ENCODE measurements at places on chromosomes 4 and X.
A peak's percentile ranks its signal among the peaks of the same experiment; 100 is the strongest.

- peak; percentile 74 for DNase-seq
These were observed 131.0 kb downstream of the DCLK2 start for GRCh38 chr4:150209140-150209829.

- DNase-seq, result no peak
These were observed 77.0 kb downstream of the ZNF827 start for GRCh38 chr4:145861336-145862318.

- peak; percentile 15 for DNase-seq
These were observed 651.1 kb downstream of the ANKRD50 start for GRCh38 chr4:124061413-124061812.

GRCh38 chrX:105882581-105883275, 60.4 kb downstream of the NRK start:
- DNase-seq, result no peak

DNA sequence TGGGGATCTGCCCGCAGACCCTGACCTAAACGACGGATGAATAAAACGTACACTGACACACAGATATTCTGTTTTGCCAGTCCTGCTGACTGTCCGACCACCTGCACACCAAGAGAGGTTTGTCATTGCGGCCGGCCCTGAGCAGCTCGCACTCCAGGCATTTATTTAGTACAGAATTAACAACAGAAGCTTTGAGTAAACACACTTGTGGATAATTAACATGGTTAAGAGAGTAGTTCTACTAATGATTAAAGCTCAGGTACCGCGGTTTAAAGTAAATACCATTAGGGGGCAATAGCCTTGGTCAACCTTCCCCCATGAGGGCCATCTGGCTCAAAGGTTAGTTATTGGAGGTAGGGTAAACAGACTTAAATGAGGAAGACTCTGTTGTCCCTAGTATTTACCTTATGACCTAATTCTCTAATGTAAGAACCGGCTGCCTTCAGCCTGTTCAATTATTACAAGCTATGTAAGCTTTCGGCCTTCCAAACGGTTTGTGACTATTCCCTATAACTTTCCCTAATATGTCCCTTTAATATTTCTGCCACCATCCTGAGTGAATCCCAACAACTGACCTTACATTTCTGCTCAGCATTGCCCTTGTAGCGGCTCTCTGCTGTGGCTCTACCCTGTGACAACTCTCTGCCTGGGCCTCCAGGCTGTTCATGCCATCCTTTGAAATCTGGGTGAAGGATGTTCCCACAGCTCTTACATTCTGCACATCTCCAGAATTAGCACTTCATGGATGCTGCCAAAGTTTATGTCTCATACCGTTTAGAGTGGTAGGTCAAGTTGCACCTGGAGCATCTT, 46.9 kb upstream of the SYTL5 start:
- DNase-seq, result no peak

DNA sequence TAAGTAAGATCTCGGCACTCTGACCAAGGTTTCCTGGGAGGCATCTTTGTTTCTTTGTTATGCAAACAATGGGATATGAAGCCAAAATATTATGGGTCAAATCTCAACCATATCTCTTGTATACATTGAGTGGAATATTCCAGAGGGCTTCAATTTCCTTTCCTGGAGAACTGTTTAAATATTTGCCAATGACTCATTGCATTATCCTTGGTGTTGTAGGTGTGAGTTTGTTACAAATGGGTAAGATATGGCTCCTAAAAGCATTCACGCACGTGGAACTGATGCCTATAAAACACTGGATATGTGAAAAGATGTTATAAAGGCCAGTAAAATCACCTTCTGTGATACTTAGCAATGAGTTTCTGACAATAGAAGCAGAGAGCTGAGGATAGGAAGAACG, 150.5 kb upstream of the WDR1 start:
- no peak for DNase-seq

- DNase-seq, result no peak
These were observed 33.4 kb downstream of the RUFY3 start for GRCh38 chr4:70754990-70755688.

GRCh38 chrX:130179170-130179569, 7.4 kb downstream of the RAB33A start:
- DNase-seq, result no peak

- DNase-seq, result no peak
These were observed 167.9 kb downstream of the MAML3 start for GRCh38 chr4:139986106-139986505.

GRCh38 chrX:114344756-114345349, 239.0 kb upstream of the HTR2C start:
- DNase-seq, result peak; percentile 18

- no peak for DNase-seq
These were observed 1.1 kb downstream of the PCYT1B start for GRCh38 chrX:24646006-24646405.

DNA sequence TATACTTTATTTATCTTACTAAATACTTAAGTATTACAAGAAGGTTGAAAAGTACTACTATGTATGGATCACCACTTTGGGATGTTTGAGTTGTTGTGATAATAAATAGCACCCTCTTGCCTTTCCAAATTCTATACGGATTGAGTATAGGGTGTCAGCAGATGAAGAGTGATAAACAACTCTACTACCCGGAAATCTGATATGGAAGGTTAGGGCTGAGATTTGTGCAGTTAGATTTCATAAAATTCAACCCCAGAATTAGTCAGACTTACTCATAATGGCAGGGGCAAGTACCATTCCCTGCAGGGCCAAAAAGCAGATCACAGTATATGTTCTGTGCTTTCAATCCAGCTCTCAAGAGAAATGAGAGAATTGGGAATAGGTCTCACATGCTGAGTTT, 1008.9 kb upstream of the PCDH7 start:
- peak; percentile 66 for DNase-seq

DNA sequence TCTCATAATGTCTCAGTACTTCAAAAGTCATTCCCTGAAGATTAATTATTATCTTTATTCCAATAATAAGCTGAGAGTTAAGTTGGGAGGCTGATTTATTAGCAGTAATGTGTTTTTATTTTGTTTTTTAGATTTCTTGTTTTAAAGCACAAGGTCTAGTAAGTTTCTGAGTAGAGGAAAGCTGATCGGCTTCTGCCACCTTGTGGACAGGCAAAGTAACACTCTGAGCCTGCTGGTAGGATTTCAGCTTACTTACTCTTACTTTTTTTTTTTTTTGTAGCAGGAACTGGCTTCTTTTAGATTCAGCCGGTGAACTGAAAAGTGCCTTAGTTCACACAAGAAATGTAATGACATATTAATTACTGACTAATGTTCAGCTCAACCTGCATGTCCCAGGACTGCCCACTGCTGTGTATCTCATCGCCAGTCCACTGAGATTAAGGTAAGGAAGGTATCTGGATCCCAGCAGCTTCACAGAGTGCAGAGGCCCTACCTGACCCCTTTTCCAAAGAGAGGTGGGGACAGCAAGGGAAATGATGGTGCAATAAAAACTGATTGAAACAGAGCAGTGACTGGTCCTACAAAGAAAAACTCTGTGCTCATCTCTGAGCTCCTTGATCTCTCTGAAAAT, 126.5 kb downstream of the ADGRA3 start:
- peak; percentile 76 for DNase-seq

- no peak for DNase-seq
These were observed 20.1 kb downstream of the HTT-AS start for GRCh38 chr4:3054169-3054759.

- DNase-seq, result peak; percentile 20
These were observed 64.6 kb upstream of the ENPP6 start for GRCh38 chr4:184282251-184282713.

GRCh38 chr4:165177725-165178666, 29.4 kb upstream of the KLHL2 start:
- DNase-seq, result peak; percentile 3

GRCh38 chr4:152099981-152100378, 339.2 kb upstream of the GATB start:
- DNase-seq, result no peak

- DNase-seq, result no peak
These were observed 19.8 kb downstream of the CENPVL3 start for GRCh38 chrX:51598899-51599298.

GRCh38 chr4:53583513-53583912, 7.8 kb downstream of the LNX1 start:
- no peak for DNase-seq

DNA sequence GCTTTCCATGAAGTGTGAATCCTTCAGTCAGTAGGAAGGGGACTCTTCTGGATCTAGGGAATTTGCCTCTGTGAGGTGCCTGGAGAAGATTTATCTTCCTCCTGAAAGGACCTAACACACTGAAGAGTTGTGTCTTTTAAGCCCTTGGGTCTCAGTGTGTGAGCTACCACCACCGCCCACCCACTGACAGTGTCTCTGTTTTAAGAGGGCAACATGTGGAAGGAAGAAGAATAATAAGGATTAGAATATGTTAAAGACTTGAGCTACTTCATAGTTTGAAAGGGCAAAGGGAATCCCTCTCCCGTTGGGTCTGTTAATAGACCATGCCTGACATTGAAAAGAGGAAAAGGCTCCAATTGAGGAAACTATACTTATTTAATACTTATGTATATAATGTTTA, 64.3 kb upstream of the TLR2 start:
- no peak for DNase-seq

DNA sequence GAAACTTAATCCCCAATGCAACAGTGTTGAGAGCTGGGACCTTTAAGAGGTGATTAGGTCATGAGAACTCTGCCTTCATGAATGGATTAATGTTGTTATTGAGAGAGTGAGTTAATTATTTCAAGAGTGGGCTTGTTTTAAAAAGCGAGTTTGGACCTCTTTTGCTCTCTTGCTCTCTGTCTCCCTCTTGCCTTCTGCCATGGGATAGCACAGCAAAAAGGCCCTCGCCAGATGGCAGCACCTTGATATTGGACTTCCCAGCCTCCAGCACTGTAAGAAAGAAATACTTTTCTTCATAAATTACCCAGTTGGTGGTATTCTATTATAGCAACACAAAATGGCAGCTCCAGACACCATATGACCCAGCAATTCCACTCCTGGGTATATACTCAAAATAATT, 7.0 kb upstream of the ATP6AP2 start:
- peak; percentile 45 for DNase-seq

- DNase-seq, result no peak
These were observed 56.9 kb upstream of the ABCG2 start for GRCh38 chr4:88215351-88215750.

DNA sequence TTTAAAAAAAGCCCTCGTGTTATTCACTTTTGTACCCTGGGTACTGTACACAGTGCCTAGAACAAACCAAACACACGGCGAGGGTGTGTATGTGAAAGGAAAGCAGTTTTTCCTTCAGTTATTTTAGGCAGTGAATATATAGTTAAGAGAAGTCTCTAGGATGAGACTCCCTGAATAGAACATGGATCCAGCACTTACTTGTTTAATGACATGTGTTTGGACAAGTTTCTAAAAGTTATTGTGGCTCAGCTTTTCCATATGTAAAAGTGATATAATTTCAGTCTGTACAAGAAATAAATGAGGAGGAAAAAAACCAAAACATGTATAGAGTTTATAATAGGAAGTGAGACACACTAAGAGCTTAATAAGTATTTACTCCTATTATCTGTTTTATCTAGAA, 273.2 kb downstream of the ADGRL3 start:
- no peak for DNase-seq

GRCh38 chr4:21205821-21206531, 505.7 kb downstream of the PACRGL start:
- DNase-seq, result no peak

DNA sequence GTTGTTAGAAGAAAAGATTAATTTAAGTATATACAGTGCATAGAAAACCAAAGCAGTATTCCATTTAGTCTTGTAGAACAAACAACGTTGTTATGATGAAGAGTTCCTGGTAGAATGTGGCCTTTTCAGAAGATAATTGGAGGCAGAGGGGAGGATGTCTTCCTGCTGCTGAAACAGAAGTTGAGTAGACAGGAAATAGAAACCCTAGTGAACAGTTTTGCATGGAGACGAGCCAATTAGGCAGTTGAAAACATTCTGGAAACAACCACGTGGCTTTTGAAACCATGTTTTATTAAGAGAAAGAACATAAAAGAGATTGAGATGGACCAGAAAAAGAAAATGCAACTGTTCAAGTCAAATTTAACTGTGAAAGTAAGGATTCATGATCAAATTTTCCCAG, 325.2 kb downstream of the CAMK2D start:
- DNase-seq, result peak; percentile 61

GRCh38 chr4:19366916-19367315, 884.8 kb upstream of the SLIT2 start:
- no peak for DNase-seq

GRCh38 chrX:19684311-19684710, 169.0 kb upstream of the MAP3K15 start:
- DNase-seq, result no peak

GRCh38 chrX:54758114-54759055, 39.7 kb downstream of the ITIH6 start:
- DNase-seq, result no peak

- no peak for DNase-seq
These were observed 101.2 kb upstream of the ENPP6 start for GRCh38 chr4:184318852-184319251.

Data from ELR (cell line).